ENCODE measurements at places on chromosomes 4 and X. TPM values are rescaled to one million over a fixed set of nuclear protein-coding genes. Genes with fewer than 3 reads are reported as not detected.

- no peak for DNase-seq
These were observed 53.9 kb upstream of the TENM3 start for GRCh38 chr4:182189103-182189878.

DNA sequence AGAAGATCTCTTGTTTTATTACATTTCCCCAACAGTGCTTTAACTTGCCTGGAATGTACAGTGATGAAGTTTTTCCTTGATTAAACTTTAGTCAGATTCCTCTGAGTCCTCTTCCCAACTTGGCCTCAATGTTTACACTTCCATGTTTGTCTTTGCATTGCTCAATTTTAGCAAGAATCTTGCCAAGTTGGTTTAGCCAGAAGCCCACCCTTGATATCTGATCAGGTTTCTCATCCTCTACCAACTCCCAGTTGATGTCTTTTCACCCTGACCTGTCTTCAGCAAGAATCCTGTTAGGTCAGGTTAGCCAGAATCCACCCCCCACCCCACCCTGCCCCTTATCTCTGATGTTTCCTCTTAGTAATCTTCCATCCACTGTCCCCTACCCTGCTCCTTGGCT lies 120.9 kb downstream of the MBNL3 start:
- no peak for DNase-seq

The DCX gene
- 0.42 TPM for total RNA-seq

- DNase-seq, result no peak
These were observed 664 bp downstream of the PRSS12 start for GRCh38 chr4:118351851-118352827.

DNA sequence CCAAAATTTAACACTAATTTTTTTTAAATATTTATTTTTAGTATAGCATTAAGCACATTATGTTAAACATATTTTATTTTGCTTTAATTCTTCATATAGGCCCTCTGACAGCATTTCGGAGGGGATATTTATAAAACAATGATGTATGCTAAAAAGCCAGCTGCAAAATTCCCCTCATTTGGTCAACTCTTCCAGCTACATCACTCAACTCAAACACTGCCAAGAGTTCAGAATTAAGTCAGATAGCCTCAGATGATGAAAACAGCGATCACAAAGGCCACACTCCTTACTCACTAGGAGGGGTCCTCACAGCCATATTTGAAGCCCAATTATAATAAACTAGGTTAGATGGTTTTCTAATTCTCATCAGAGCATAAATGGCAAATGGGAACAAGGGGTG lies 146.6 kb downstream of the ADAMTS3 start:
- no peak for DNase-seq

- peak; percentile 41 for DNase-seq
These were observed 197.2 kb downstream of the PDGFC start for GRCh38 chr4:156774422-156774821.

- DNase-seq, result no peak
These were observed 101.7 kb upstream of the SOD3 start for GRCh38 chr4:24693636-24694035.

DNA sequence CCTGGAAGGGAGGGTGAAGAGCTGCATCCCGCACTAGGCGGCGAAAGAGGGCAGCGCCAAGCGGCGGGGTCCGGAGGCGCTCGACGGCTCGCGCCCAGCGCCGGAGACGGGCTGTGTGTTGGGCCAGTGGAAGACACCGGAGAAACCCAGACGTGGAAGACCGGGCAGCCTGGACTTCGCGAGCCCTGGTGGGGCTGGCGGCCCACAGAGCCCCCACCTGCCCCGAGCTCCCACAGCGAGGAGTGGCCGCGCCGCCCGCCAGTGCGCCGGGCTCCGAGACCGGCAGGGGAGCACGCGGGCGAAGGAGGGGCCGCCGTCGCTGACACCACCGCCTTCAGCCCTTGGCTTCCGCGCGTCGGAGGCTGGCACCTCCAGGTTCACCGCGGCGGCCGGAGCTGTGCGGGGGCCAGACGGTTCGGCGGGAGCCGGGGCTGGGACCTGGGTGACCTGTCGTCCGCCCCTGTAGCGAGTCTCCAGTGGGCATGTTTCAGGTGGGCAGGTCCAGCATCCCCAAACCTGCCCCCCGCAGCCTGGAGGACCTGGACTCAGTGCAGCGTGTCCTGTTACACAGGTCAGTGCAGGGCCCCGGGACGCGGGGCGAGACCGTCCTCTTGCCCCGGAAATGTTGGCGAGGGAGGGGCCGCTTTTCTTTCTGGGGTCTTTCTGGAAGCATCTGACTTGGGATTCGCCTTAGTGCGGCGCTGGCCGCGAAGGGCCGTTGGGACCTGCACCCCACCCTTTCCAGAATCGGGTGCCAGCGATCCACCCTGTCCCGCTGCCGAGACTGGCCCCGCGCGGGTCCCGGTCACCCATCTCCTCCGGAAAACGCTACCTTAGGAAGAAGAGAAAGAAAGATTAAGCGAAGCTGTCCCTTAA lies 9.6 kb upstream of the INTU start:
- peak; percentile 57 for DNase-seq
